ENCODE measurements at places on chromosomes 6 and 20.

- DNase-seq, result no peak
Measured at GRCh38 chr6:167993169-167993568, 4.3 kb upstream of the KIF25 start.

DNA sequence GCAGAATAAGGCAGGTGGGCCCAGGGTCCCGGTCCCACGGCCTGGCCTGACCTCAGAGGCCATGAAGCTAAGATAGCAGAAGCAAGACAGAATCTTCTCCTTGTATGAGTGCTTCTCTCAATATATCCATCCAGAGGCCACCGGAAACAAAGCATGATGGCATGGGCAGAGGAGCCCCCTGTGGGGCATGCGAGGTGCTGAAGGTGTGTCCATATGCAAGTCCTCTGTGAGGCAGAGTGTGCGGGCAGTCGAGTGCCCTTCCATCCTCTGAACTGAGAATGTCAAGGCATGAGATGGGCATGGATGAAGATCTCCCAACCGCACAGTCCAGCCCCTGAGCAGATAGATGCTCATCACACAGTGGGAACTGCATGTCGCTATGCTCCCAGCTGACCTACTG is 9.8 kb upstream of the GGTLC1 start:
- no peak for DNase-seq

GRCh38 chr20:17663040-17663399 is 19.0 kb downstream of the RRBP1 start:
- DNase-seq, result no peak

DNA sequence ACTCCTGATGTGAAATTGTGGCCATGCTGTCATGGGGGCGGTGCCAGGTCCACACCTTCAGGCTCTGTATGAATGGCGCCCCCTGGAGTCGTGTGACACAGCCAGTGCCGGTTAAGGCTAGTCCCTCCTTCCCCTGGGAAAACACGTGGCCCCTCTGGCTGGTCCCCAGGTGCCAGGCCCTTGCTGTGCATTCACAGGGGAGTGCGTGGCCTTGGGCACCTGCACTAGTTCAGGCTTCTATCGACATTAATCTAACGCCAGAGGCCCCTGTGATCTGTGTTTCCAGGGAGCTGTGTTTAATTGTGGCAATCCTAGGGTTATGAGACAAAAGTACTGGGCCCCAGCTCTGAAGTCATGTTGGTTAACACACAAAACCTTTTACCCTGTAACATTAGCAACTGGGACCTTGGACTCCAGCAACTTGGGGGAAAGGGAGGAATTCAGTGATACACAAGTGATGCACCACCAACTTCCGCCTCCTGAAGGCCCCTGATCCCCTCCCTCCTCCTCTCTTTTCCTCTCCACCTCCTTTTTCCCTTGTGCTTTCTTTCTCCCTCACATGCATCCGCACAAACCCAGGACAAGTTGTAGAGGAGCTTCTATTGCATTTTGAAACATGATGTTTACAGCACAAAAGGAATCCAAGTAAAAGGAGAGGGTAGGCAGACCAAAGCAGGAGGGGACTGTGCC is 74.0 kb downstream of the SSR1 start:
- peak; percentile 99 for DNase-seq

DNA sequence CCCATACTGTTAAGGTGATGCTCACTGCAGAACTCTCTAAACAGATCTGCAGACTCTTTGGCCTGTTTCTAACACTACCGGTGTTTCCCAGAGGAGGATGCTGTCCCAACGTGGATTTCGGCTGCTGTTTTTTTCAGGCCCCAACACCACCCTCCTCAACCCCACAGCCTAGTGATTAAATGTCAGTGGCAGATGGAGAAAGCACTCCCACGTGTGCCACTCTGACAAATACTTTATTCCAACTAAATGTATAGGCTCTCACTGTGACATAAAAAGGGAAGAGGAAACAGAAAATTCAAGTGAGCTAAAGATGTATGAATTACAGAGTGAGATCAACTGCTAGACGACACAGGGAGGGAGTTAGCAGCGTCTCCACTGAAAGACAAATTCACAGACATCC is 3.6 kb downstream of the TBC1D20 start:
- DNase-seq, result no peak

DNA sequence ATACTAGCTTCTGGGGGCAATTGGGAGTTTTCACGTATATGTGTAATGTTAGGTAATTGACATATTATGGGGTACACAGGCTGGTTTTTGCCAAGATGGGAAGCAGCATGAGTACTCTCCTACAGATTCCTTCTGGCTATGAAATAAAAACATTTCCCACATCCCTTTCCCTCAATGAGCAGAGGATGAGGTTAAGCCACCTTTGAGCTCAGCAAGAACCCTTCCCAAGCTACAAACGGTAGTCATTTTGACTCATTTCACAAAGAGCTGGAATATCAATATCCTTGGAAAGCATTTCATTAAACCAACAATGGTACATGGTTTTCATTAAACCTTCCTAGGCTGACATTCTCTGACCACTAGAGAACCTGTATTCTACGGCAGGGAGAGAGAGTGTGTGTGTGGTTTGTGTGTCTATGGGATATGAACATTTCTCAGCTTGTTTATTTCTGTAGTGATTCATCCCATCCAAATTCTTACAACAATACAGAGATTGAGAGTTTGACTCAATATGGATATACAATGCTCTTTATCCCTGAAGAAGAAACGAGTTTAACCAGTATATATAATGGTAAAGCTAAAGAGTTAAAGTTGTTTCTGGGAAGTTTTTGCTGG is 119.5 kb downstream of the ARHGAP18 start:
- no peak for DNase-seq

DNA sequence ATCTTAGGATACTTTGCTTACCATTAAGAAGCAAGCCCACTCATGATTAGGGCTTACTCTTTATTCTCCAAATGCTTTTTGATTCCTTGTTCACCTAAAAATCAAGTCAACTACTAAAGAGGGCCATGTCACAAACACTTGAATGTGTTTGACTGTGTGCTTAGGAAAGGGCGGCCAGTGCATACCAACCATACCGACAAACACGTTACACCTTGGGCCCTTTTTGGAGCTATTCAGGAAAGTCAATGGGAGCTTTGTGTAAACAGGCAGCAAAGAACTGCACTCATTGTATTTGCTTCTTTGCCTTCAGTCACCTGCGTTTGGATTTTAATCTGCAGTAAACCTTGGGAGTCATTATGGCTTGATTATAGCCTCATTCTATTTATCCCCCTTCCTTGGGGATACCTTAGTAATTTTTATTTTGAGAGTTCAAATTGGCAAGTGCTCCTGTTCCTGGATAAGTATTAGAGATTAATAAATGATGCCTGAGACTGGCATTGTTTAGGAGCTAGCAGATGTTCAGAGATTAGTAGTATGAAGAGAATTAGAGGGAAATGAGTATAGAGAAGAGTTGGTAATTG is 102.6 kb upstream of the HDGFL1 start:
- DNase-seq, result peak; percentile 80

- no peak for DNase-seq
Measured at GRCh38 chr6:161498359-161498758, 224.5 kb upstream of the AGPAT4 start.
